Stimulated activated CD8-positive, alpha-beta memory T cell treated with anti-CD3 and anti-CD28 coated beads, Interleukin-15, amount 100 ng/mL, for 1 hour (primary cell): ENCODE measurements at places on chromosomes 16 and 17.

- no peak for DNase-seq
These were observed 2.1 kb upstream of the C1QL1 start for GRCh38 chr17:44970136-44970741.

DNA sequence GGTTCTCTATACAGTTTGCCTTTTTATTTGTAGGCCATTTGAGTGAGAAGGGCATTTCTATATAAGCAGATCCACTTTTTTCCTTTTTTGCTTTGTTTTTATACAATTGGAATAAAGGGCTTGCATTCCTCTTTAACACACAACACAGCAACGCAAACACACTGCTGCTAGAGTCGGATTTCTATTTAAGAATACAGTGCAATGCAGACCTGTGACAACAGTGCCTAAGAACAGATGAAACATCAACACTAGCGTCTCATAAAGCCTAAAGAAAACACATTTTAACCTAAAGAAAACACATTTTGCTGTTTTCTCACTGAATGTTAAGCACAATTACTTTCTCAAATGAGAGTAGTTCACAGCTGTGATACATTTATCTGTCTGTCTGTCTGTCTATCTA, 1141.1 kb downstream of the CDH11 start:
- DNase-seq = no peak

- DNase-seq = no peak
These were observed 32.6 kb upstream of the ABCA9 start for GRCh38 chr17:69093279-69093789.

GRCh38 chr17:78501241-78502036, 75.8 kb downstream of the DNAH17 start:
- DNase-seq = no peak

- no peak for DNase-seq
These were observed 7.3 kb downstream of the STAT3 start for GRCh38 chr17:42380935-42381334.

- no peak for DNase-seq
These were observed 46.6 kb downstream of the MRM3 start for GRCh38 chr17:828761-829160.

DNA sequence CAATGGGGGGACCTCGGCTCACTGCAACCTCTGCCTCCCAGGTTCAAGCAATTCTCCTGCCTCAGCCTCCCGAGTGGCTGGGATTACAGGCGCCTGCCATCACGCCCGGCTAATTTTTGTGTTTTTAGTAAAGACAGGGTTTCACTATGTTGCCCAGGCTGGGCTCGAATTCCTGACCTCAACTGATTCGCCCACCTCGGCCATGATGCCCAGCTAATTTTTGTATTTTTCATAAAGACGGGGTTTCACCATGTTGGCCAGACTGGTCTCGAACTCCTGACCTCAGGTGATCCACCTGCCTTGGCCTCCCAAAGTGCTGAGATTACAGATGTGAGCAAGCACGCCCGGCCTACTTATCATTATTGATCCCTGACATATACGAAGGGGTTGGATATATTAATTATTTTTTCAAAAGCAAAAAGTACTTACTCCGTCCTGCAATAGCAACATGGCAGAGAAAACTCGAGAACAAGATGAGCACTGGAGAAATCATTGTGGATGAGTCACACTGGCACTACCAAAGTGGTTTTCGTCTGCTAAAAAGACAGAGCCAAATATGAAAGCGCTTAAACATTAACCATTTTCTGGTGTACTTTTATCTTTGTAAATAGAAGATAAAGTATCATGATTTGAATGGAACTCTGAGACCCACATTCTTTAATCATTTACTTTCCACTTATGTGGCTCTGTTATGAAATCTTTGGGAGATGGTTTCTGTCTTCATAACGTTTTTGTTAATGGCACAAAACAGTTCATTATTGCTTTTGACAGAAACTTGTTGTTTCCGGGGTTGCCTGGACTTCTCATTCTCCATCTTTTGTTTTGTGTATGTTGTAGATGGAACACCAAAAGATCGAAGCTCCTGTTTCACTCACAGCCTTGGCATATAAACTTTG, at the start of gene APOH:
TSS of gene APOH (minus strand) at position 529 of the 896 bp plus-strand sequence. CDS start at position 493, 36 bp downstream.
- no peak for DNase-seq

DNA sequence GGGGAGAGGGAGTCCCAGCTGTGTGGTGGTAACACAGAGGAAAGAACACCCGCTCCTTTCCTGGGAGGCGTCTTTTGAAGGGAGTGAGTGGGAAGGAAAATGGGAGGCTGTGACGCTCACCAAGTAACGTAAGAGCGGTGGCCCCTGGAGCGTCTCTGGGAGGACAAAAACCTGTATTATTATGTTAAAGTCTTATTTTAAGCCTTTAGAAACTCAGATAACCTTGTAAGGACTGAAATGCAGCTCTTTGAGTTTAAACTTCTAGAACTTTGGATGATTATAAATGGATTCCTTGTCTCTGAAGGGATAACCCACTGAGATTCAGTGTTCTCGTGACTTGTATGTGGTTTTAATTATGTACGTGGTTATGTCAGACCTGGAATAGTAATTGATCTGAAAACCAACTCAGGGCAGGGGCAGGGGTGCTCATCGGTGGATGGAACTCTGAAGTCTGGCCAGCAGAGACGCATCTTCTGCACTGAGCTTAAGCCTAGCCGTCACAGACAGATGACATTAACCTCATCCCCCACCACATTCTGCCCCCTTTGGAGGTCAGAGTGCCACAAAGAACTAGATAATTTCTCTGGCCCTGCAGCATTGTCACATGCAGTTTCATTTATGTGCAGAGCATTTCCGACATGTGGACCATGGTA, 41.8 kb upstream of the SLC12A3 start:
- no peak for DNase-seq

GRCh38 chr17:61702450-61702849, 111.4 kb upstream of the NACA2 start:
- no peak for DNase-seq

- DNase-seq = no peak
These were observed 18.6 kb downstream of the CD300LF start for GRCh38 chr17:74694081-74694480.

GRCh38 chr16:87583453-87584131, 18.7 kb upstream of the JPH3 start:
- DNase-seq = no peak

DNA sequence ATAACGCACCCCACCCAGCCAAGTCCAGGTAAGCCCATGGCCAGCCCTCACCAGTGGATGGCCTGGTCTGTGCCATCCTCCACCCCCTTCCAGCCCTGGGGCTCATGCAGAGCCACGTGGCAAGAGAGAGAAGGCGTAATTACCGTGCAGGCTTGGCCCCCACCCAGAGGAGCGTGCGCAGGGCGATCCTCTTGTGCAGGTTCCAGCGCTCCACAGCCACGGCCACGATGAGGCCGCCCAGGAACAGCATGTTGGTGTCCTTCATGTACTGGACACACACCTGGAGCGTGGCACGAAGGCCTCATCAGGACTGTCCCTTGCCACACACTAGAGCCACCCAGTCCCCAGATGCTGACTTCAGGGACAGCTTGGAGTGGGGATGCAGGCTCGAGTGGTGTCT, 6.7 kb downstream of the SLC13A5 start:
- no peak for DNase-seq

GRCh38 chr16:73052576-73052975, 4.6 kb upstream of the ZFHX3 start:
- no peak for DNase-seq

- DNase-seq = no peak
These were observed 190.7 kb upstream of the KCNJ16 start for GRCh38 chr17:69884356-69884755.

GRCh38 chr17:65394811-65395472, 166.5 kb downstream of the AXIN2 start:
- DNase-seq = no peak

DNA sequence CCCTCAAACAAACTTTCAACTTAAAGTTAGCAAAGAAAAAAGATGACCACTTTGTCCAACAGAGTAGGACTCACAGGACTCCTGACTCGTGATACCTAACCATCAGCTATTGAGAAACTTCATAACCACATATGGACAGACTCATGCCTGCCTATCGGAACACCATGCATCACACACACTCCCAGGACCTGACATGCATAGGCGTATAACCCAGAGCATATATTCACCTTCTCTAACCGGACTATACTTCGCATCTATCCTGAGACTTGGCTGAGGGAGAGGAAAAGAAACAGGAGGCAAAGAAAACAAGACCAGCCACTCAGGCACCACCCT, 2.2 kb downstream of the PIP4K2B start:
- no peak for DNase-seq

- no peak for DNase-seq
These were observed 1.0 kb downstream of the MSI2 start for GRCh38 chr17:57257195-57257894.
